ENCODE measurements at places on chromosomes 1 and 21.

- DNase-seq, result no peak
Measured at GRCh38 chr21:27250366-27250765, 283.5 kb upstream of the ADAMTS5 start.

GRCh38 chr1:183824291-183824690 lies 19.4 kb downstream of the RGL1 start:
- DNase-seq, result no peak

GRCh38 chr1:11682287-11682771 lies 1.4 kb upstream of the MAD2L2 start:
- no peak for DNase-seq

DNA sequence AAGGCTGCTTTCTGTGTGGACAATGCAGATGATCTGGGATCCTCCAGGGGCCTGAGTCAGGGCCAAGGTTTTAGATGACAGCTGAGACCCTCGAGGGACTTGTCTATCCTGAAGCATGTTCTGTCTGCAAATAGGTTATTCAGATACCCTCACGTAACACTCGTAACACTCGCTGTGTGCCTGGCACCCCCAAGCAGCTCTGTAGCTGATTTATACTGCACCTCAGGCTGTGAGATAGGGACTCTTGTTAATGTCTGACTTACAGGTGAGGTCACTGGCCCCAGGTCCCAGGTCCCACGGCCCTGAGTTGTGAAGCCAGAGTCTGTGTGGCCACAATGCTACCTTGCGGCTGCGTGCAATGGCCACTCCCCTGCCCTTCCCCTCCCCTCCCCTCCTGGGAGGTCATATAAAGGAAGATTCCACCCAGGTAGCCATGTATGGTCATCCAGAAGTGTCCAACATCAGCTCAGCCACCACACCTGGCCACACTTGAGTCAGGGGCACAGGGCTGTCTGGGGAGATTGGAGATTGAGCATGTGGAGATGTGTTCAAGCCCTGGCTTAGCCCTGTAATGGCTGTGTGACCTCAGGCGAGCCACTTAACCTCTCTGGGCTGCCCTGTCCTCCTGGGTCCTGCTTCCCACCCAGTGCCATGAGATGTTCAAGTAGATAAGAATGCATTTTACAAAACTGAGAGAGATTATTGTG lies 687.7 kb downstream of the MATN1 start:
- DNase-seq, result no peak

DNA sequence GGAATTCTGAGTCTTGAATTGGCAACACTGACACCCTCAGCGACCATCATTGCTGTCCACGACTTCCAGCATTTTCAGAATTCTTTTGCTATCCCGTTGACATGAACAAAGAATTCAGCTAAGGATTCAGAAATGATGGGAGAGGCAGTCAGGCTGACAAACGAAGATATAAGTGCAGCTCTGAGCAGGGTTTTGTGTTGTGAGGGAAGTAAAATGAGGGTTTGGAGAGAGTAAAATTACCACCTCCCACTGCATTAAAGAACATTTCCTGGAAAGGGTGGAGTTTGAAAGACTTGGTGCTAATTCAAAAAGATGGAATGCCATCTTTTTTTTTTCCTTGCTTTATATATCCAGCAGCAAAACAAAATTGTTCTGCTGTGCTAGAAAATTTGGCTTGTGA lies 4.9 kb upstream of the ELK4 start:
- no peak for DNase-seq

- no peak for DNase-seq
Measured at GRCh38 chr1:112143871-112144441, 154.5 kb upstream of the KCND3 start.

DNA sequence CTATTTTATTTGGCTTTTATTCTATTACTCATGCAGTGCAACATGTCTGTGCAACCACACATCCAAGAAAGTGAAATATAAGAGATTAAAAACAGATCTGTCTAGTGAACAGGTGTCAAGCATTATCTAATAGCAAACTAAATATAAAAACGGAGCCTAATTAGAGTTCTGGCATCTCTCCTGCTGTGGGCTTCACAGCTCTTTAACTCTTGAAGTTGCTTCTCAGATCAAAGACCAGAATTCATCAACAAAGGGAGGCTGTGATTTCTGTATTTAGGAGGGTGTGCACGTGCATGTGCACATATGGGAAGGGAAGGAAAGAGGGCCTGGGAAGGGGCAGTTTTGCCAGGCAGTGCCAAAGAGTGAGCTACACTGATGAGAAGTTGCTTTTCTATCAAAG lies 81.0 kb downstream of the MIS18A start:
- no peak for DNase-seq
